NCI-H1092 treated with DMSO at 0.1 percent for 48 hours (cell line): ENCODE measurements at places on chromosomes 3 and 15.

DNA sequence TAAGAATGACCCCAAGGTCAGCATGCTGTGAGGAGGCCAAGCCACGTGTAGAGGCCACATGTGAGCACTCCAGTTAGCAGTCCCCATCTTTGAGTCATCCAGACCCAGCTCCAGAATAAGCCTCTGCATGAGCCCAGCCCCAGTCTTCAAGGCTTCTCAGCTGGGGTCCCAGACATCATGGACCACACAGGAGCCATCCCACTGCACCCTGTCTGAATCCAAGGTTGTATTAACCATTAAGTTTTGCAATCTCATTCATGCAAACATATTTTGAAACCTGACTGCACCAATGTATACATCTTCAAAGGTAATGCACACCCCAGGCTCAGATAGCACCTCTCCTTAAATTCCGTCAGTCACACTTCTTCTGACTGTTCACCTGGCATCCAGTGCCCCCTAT, 249.1 kb upstream of the CHRNA7 start:
- no peak for DNase-seq

GRCh38 chr3:134250717-134251220, at the start of gene RYK:
Gene RYK, minus strand, starts transcription at chr3:134250859. Its CDS starts 205 bp downstream, at chr3:134250654.
- DNase-seq = peak; percentile 78

DNA sequence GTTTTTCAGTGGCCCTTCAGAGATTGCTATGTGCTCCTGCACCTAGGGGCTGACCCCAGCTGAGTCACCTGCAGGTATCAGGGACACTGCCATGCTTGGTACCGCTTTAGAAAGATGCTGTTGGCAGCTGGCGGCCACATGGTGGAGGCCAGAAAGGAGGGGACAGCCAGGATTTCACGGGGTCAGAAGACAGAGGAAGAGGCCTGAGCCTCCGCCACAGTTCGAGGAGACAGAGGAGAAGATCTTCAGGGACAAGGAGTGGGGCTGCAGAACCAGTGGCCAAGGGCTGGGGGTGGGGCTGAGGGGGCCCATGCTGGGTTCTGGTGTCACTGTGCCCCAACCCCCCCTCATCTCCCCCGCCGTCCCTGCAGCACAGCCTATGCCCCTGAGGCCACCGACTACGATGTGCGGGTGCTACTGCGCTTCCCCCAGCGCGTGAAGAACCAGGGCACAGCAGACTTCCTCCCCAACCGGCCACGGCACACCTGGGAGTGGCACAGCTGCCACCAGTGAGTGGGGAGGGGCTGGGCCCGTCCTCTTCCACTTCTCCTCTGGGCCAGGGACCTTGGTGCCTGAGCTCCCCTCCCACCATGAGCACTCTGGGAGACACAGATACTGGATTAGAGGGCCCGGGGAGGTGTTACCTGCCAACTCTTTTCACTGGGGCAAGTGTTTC, 19.9 kb downstream of the LOXL1 start:
- DNase-seq = no peak

DNA sequence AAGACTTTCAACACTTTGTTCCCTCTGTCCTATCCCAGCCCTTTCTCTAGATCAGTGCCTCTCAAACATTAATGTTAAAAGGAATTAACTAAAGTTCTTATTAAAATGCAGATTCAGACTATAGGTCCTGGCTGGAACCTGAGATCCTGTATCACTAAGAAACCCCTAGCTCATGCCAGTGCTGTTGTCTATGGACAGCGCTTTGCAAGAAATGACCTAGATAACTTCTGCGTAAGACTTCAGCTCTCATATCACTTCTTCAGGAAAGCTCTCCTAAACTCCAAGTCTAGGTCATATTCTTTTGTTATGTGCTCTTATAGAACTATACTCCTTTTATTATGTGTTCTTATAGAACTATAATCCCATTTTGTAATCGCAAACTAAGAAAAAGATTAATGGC, 67.8 kb upstream of the CDIN1 start:
- no peak for DNase-seq

- peak; percentile 62 for DNase-seq
Measured at GRCh38 chr15:25481208-25481859, 42.5 kb upstream of the UBE3A start.
